Right forelimb (tissue), 1 donor: ENCODE measurements at places on chromosomes 5 and 9.
A peak's percentile ranks its signal among the peaks of the same experiment; 100 is the strongest.

GRCh38 chr9:117768750-117769395 lies 64.7 kb downstream of the TLR4 start:
- DNase-seq: no peak

DNA sequence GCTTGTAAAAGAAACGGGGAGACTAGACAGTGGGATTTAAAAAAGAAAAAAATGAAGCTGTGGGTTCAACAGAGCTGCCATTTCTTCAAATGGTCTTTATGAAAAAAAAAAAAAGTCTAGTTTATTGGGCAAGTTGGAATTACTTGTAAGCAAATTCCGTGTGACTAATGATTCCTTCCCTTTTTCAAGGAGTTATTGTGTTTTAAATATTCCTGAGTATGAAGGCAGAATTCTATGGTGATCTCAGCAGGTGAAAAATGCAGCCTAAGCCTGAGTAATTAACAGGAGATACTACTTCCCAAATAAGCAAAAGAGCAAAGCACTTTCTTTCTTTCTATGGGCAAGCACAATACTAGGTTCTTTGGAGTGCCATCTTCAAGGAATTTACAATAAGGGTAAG lies 481.9 kb downstream of the ZNF608 start:
- DNase-seq: no peak

DNA sequence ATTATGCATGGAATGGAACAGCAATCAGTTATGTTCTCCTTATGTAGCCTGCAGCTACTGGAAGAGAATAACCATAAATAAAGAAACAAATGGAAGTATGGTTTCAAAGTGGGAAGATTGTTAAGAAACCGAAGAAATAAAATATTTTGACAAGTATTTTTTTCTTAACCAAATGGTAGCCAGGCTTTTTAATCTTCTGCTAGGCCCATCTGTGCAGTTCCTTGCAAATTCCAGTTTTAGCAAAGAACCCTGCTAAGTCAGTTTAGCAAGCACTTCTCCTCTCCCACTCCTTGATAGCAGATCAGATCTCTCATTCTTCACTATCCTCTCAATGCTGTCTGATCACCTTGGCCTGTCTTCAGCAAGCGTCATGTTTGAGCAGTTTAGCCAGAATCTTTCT lies 111.1 kb upstream of the PRDM9 start:
- DNase-seq: no peak

DNA sequence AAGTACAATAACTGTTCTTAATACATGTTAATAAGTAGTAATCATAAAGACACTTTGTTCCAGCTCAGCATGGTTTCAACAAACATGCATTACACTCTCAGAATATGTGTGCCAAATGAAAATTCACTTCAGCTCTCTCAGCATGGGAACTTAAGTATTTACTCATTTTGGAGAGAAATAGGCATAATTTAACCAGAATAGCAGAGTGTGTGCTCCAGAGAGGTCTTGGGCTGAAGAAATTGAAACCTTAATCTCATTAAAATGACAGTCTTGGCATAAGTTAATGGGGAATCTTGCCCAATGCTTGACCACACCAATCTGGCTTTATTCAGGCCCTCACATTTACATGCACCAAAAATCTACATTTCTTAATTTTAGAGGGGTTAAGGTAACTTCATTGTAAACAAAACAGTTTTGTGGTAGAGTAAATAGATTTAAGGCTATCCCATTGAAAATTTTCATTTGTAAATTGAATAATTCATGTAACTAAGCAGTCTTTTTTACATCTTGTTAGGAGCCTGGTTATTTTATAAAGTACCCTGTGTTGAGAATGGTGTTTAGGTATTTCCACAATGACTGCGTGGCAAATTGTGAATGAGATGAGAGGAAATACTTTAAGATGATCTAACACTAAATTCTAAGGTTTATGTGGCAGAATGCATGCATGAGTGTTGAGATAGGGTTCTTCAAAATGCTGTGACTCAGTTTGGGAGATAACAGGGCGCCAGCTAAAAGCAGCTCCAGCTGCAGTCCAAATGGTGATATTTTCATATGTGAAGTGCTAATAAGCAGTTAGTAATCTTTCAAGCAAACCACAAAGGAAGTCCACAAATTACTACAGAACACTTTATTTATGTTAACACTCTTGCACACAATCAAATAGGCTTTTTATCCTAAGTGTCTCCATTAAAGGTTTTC lies 11.3 kb upstream of the LOX start:
- DNase-seq: no peak

GRCh38 chr5:147332658-147333057 lies 97.8 kb downstream of the STK32A start:
- no peak for DNase-seq

DNA sequence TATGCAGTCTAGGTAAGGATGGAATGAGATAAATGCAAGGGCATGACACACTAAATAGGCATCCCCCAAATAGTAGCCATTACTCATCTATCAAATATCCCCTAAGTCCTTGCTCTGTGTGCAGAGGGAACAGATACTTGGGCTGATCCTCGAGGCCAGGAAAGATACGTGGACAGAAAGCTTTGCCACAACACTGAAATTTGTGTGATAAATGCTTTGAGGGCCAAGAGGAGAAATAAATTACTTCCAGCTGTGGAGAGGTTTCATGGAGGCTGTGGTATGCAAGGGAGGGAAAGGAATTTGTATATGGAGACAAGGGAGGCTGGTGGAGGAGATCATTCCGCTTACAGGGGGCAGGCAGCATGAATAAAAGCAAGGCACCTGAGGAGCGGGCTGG lies 18.5 kb downstream of the ATOX1 start:
- no peak for DNase-seq

DNA sequence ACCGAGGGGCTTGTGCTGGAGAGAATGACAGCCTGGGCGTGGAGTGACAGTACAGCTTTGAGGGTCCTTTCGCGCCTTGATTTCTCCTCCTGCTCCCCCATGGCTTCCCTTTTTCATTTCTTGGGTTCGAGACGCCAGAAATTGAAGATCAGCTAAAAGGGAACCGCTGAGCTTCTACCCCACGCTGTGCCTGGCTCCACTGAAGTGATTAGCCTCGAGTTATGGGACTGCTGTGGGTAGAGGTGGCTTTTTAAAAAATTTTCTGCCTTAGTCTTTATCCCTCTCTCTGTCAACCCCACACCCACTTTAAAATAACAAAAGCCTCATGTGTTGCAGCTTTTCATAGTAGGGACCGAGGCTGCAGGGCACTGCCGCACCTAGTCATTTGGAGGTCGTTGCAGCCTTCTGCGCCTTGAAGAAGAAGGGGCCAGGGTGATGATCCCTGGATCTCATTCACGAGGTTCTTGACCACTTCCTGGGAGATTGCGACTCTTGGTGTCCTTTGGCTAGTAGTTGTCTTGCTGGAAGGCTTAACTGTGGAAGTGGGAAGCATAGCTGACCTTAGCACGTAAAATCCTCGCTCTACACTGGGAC lies 603 bp downstream of the PPIP5K2 start:
- DNase-seq: peak; percentile 44

GRCh38 chr5:78500028-78500427 lies 139.6 kb downstream of the SCAMP1 start:
- no peak for DNase-seq

DNA sequence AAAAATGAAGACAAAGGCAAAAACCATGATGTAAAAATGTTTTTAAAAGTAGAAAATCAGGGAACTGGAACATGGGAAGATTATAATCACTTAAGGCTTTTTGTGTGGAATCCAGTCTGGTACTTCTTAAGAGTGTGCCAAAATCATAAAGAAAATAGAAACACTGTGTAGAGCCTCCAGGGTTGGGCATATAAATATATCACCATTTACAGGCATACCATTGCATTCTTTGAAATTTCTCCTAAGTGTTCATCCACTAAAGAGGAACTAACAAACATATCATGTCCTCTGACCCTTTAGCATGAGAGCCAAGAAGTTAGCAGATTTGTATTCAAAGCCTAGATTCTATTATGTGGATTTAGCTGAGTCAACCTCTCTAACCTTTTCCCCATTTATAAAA lies 93.3 kb downstream of the SLF1 start:
- DNase-seq: no peak

GRCh38 chr5:56729488-56729887 lies 85.9 kb upstream of the MAP3K1 start:
- no peak for DNase-seq

GRCh38 chr9:120117081-120117480 lies 462.9 kb downstream of the CDK5RAP2 start:
- no peak for DNase-seq

GRCh38 chr5:36885149-36885548 lies 8.6 kb downstream of the NIPBL start:
- DNase-seq: no peak

DNA sequence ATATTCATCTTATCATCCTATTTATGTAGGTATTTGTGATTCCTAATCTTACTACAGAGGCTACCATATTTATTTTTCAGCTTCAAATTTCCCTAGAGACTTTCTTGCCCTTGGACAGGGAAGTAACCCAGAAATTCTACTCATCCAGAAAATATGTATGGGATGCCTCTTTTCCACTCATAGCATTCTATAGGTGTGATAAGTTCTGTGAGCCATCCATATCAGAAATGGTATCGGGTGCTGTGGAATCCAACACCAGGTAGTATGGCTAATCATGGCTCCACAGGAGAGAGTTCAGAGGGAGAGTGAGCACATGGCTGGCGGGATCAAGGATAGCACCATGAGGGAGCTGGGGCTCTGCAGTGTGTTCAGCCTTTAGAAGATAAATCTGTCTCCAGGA lies 349.3 kb upstream of the ACTBL2 start:
- DNase-seq: no peak
